IMR-90 (cell line): ENCODE measurements at places on chromosomes 2 and 18.

GRCh38 chr2:113291191-113291590, 12.5 kb upstream of the PAX8 start:
- no peak for DNase-seq

DNA sequence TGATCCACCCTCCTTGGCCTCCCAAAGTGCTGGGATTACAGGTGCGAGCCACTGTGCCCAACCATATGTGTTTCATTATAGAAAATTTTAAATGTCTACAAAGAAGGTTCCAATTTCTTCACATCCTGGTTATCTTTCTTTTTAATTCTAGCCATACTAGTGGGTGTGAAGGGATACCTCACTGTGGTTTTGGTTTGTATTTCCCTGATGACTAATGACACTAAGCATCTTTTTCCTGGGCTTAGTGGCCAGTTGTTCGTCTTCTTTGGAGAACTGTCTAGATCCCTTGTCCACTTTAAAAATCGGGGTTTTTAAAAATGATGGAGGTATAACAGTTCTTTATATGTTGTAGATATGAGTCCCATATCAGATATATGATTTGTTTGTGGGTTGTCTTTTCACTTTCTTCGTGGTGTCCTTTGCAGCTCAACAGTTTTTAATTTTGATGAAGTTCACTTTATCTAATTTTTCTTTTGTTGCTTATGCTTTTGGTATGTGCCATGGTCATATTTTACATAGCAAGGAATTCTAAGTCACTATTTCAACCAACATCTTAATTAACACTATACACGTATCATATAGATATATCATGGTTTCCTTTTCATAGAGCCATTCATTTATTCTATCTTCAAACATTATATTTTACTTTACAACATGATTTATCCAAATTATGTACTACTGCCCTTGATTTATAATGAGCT, 135.0 kb upstream of the RIOK3 start:
- DNase-seq = peak; percentile 74

GRCh38 chr2:10038123-10038522, 5.2 kb upstream of the KLF11 start:
- no peak for DNase-seq

GRCh38 chr18:67926929-67927864, 410.7 kb upstream of the DSEL start:
- peak; percentile 8 for DNase-seq

GRCh38 chr2:16746833-16747232, 81.2 kb upstream of the CYRIA start:
- DNase-seq = no peak

DNA sequence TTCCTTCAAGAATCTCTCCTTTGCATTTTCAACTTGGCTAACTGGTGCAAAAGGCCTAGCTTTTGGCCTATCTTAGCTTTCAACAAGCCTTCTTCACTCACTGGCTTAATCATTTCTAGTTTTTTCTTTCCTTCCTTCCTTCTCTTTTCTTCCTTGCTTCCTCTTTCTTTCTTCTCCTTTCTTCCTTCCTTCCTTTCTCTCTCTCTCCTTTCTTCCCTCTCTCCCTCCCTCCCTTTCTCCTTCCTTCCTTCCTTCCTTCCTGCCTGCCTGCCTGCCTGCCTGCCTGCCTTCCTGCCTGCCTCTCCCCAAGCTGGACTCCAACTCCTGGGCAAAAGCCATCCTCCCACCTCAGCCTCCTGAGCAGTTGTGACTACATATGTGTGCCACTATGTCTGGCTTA, 176.2 kb upstream of the APCDD1 start:
- no peak for DNase-seq

- peak; percentile 74 for DNase-seq
Measured at GRCh38 chr18:23291456-23292205, 156.3 kb downstream of the CABLES1 start.

DNA sequence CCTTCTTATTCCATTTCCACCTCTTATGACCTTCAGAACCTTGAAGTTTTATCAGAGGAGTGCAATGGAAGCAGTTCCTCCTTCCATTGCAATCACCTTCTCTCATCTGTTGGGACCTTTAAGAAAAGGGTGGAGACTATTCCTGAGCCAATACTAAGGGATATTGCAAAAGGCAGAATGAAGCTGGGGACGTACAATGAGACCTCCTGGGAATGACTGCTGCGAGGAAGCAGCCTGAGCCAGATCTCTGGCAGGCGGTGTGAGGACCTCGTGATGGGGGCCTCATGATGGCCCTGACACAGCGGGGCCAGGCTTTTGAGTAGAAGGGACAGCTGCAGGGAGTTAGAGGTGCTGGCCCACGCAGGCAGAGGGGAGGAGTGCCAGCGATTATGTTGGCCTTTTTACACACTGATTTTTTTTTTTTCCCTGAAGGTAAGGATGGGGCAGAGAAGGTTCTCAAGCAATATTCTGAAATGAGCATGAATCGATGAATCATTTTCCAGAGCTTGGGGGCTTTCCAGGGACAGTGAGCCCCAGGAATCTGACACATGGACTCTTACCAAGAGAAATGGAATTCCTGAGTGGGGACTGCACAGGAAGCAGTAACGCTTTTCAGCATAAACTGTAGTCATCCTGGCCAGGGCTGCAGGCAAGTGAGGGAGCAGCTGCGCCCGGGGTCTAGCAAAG, 40.0 kb upstream of the LAPTM4A start:
- DNase-seq = peak; percentile 97

GRCh38 chr2:233638836-233639235, 2.6 kb downstream of the UGT1A10 start:
- no peak for DNase-seq

- DNase-seq = peak; percentile 91
Measured at GRCh38 chr2:20604951-20605381, 45.9 kb downstream of the HS1BP3 start.

- no peak for DNase-seq
Measured at GRCh38 chr18:53906681-53907080, 317.8 kb downstream of the MBD2 start.

DNA sequence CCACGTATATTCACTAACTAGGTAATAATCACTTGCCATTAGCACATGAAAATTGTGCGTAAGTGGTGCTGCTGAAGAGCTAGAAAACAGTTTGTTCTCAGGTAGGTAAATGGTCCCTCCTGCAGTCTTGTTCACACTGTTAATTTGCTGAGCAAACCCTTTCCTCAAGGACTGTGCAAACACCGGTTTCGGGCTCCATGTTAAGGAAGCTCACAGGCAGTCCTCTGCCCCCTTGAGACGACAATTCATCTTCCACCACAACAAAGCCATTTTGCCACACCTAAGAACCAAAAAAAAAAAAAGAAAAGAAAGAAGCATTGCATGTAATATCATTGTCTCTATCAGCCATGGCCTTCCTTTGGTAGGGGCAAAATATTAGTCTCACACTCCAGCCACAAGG, 193.9 kb downstream of the BCL11A start:
- DNase-seq = no peak

- DNase-seq = no peak
Measured at GRCh38 chr2:151891566-151892194, 63.5 kb upstream of the ARL5A start.

DNA sequence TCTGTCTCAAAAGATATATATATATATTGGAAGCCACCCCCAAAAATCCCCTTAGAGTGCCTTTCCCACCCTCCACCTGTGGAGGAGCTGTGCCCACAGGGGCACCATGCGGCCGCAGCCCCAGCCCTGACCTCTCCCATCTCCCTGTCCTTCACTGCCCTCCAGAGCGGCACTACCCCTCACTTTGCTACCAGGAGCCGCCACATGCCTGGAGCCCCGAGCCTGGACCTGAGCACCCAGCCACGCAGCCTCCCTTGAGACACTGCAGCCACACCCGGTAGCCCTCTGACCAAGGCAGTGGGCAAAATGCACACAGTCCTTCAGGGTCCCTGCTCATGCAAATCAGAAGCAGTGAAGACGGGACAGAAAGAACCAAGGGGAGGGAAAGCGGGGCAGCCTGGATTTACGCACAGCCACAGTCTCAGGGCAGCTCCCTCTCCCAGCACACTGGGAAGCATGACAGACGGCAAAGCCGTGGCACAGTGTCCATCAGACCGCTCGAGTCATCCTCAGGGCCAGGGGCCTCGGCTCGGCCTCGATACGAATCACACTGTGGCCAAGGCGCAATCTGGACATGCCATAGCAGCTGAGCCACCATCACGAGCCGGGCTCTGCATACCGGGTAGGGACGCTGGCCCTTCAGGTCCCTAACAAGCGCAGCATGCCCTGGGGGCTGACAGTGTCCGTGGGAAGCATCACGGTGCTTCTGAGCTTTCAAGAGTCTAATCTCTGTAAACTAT, 10.1 kb downstream of the HDAC4 start:
- no peak for DNase-seq

DNA sequence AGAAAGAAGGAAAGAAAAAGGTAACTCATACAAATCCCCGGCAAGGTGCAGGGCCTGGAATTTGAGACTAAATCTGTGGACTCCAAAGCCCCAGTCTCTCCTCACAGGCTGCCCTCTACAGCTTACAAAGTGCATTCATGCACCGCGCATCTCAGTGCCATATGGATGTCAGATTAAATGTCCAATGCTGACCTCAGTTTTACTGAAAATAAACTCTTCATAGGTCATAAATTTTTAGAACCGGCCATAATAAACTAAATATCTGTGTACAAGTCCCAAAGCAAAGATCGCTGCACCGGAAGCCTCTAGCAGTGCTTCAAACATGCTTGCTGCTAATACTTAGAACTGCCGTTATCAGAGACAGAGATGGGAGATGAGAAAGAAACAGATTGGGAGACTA, 17.7 kb downstream of the ST6GAL2 start:
- no peak for DNase-seq

- DNase-seq = no peak
Measured at GRCh38 chr18:45330170-45330594, 285.1 kb upstream of the SLC14A2 start.

- DNase-seq = peak; percentile 94
Measured at GRCh38 chr2:216195565-216196029, 86.4 kb downstream of the XRCC5 start.

DNA sequence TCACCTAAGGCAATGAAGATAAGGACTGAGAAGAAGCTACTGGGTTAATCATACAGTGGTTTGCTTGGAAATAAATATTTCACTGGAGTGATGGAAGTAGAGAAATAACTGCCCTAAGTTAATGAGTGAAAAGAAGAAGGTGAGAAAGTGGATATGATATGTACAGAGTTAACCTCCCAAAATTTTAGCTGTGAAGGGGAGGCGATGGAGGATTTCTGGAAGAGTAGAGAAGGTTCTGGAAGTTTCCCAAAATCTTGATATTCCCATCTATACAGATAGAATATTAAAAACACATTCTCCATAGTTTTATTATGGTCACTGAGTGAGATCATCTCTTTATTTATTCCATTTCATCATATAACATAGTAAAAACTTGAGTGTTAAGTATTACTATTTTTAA, 296.6 kb upstream of the RGPD4 start:
- DNase-seq = no peak

GRCh38 chr2:144241801-144242200, 278.1 kb downstream of the ZEB2 start:
- no peak for DNase-seq

GRCh38 chr2:85096616-85097015, 36.6 kb upstream of the TCF7L1 start:
- no peak for DNase-seq
